Activated CD8-positive, alpha-beta T cell treated with anti-CD3 and anti-CD28 coated beads for 36 hours (primary cell): ENCODE measurements at places on chromosomes 5 and 9. TPM values are rescaled to one million over a fixed set of nuclear protein-coding genes. Genes with fewer than 3 reads are reported as not detected.

DNA sequence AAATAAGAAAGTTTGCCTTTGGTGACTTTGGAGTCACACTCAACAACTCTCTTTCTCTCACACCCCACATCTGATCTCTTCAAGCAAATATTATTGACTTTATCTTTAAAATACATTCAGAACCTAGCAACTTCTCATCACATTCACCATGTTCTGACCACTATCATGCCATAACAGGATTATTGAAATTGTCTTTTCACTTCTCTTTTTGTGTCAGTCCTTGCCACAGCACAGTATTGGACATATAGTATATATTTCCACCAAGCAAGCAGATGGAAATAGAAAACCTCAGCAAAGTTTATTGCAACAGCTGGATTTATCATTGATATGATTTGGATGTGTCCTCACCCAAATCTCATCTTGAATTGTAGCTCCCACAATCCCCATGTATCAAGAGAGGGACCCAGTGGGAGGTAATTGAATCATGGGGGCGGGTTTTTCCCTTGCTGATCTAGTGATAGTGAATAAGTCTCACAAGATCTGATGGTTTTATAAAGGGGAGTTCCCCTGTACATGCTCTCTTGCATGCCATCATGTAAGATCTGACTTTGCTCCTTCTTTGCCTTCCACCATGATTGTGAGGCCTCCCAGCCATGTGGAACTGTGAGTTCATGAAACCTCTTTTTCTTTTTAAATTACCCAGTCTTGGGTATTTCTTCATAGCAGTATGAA, 26.9 kb upstream of the ITGA1 start:
- DNase-seq: peak; percentile 19

DNA sequence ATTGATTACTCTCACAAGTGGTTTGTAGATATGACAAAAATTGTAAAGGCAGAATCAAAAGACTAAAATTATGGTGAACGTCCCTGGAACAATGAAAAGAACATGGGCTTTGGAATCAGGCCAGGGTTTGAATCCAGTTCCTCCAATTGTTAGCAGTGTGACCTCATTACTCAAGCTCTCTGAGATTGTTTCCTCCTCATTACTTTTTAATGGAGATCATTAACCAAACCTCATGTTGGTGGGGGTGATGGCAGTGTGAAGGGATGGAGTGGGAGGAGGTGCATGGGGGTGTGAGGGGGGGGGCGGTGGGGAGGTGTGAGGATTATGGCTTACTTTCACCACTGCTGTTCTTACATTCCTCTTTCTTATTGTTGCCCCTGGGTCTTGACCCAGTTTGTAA, 44.1 kb upstream of the FOXE1 start:
- no peak for DNase-seq

GRCh38 chr5:149426931-149427330, 47.8 kb upstream of the IL17B start:
- no peak for DNase-seq

- no peak for DNase-seq
Measured at GRCh38 chr9:10594482-10594881, 18.3 kb downstream of the PTPRD start.

DNA sequence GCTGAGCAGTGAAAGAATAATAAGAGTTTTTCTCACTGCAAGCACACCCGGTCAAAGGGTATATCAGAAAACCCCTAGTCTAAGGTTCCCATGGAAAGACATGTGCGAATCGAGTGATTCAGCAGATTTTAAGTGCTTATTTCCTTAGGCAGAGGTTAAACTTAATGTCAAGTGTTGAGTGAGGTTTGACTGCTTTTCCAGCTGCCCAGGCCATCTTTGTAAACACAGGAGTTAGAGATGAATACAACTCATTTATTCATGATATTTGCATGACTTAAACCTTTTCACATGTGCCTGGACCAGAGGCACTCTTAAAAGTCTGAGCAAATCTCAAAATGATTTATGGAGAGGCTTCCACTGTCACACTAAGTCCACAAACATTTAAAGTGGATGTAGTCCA, 137.8 kb upstream of the RGMB start:
- DNase-seq: no peak

- no peak for DNase-seq
Measured at GRCh38 chr9:93549611-93550010, 26.8 kb upstream of the PHF2 start.

GRCh38 chr5:110757118-110757729, 18.4 kb downstream of the SLC25A46 start:
- DNase-seq: peak; percentile 15

- no peak for DNase-seq
Measured at GRCh38 chr5:146849694-146850303, 28.8 kb downstream of the PPP2R2B start.

DNA sequence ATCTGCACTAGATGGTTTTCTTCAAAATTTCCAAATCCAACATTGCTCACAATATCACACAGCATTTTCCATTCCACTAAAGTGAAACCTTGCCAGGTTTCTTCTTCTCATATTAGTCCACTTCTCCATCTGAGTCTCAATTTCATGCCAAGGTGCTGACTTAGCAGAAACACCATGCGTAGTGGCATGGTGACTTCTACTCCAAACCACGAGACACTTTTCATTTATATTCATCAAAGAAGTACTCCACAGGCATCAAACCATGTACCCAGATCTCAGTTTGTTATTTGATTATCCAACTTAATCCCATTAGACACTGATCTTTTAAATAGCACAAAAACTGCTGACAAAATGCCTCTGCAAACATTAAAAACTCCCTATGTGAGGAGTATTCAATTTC, 233.4 kb upstream of the ITGA1 start:
- no peak for DNase-seq

- peak; percentile 50 for DNase-seq
Measured at GRCh38 chr5:55141945-55142690, 17.9 kb upstream of the GPX8 start.

GRCh38 chr5:74499256-74500050, 141.1 kb downstream of the ENC1 start:
- no peak for DNase-seq

GRCh38 chr5:165334201-165334600, 1828.8 kb downstream of the MAT2B start:
- DNase-seq: no peak

- DNase-seq: no peak
Measured at GRCh38 chr5:141363952-141364660, at the start of gene PCDHGA5. TSS of gene PCDHGA5 (plus strand) at chr5:141364162. CDS start at chr5:141364331, 169 bp downstream.

GRCh38 chr5:111859533-111860270, 102.7 kb upstream of the NREP start:
- DNase-seq: no peak

DNA sequence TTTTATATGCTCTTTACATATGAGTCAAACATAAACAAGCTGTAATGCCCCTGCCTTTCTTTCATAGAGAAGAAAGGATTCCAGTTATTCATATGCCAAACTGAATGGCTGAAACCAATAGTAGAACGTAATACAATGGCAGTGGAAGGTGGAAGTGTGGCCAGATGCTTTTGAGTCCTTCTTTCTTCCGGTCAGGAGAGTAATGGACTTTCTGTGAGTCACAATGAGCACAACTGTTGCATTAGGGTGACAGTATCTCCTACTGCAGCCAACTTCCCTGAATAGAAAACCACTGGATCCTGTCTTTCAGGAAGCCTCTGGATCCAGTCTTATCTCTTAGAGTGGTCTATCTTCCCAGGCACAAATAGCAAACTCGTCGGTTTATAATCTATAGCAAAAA, 855.2 kb downstream of the MAT2B start:
- DNase-seq: no peak

- DNase-seq: no peak
Measured at GRCh38 chr5:153753645-153754432, 263.4 kb downstream of the GRIA1 start.

DNA sequence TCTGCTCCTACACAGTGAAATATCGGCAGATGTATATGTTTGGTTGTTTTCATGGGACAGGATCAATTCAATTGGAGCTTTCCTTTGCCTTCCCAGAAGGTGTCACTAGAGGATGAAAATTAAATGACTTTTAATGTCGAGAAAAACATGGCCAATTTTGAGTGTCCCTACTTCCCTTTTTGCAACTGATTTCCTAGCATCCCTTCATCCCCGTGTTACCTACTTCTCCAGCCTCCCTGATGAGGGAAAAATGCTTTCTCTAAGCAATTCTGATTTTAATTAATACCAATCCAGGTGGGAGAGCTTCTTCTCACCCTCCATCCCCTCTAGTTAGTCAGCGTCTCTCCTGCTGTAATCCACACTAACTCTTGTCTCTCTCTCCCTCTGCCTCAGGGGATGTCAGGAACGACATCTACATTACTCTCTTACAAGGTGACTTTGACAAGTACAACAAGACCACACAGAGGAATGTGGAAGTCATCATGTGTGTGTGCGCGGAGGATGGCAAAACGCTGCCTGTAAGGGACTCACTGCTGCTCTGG, 64.9 kb downstream of the DOCK2 start:
- DNase-seq: no peak

Gene CCNO
- total RNA-seq: not detected

Gene SLC46A2
- not detected for total RNA-seq

Gene TPRN
- total RNA-seq: 5.7 TPM

Gene LCN9
- total RNA-seq: not detected

Gene APC
- 19.0 TPM for total RNA-seq

Gene CNTFR
- total RNA-seq: not detected

Gene DND1
- 3.2 TPM for total RNA-seq

Gene CCNI2
- total RNA-seq: 10.0 TPM

Gene ANKRD20A1
- 1.5 TPM for total RNA-seq

Gene LPAR1
- not detected for total RNA-seq

Gene PCDHB4
- total RNA-seq: not detected

Gene BTNL8
- total RNA-seq: not detected
